Heart left ventricle (tissue), 16 donors: ENCODE measurements at places on chromosomes 11 and 22. TPM values are rescaled to one million over a fixed set of nuclear protein-coding genes. Genes with fewer than 3 reads are reported as not detected.
A peak's percentile ranks its signal among the peaks of the same experiment; 100 is the strongest.

OR10D3 gene
- total RNA-seq, result not detected

DNA sequence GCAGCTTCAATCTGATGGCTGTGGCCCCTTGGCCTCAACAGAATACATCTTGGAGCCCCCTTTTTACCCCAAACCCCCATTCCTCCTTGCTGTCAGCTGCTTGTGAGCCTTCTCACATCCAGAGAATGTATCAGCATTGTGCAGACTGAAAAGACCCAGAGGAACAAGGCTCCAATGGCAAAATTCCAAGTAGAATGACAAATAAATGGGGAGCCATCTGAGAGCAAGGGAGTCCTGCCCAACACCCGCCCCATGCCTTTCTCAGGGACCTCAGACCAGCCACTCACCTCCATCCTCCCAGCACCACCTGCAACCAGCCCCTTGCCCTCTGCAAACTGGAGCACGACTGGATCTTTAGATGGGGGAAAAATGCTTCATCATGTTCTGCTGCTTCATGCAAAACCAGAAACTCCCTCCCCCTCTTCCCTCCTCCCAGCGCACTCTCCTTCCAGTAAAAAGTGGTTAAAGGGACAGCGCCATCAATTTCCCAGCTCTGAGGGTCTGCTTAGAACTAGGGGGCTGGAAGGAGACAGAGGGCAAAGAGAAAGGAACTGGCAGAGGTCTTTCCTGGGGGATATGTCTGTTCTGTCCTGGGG lies 2.2 kb upstream of the NEFH start:
- no peak for DNase-seq
- no peak overlapping the region for H3K4me3 ChIP-seq

DNA sequence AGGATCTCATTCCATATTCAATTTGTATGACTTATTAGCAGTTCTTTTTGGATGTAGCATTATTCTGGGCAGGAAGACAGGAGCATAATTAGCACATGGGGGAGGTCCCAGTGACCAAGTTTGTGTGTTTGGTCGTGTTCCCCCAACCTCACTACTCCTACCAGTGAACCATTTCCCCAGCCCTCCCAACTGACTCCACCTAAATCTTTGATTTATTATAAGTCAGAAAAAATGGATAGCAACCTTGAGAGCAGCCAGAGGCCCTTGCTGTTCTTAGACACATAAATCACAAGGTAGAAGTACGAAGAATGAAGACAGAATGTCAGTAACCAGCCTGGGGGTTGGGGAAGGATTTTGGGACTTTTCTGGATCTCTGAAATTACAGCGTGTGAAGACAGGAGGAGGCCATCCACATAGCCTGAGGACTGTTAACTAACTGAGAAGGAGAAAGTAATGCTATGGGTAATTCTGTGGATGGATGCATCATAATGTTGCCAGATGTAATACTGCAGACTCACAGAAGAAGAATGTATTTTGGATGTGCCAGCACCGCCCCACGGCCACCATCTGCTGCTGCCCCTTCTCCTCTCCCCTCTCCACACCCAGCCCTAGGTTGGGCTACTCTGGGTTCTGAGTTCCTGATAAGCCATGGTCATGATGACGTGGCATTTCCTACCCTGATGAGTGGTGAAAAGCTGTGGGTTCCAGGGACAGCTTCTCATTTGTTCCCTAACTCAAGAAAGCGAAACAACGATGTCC lies 124.3 kb upstream of the TTC12 start:
- no peak overlapping the region for H3K27ac ChIP-seq
- no peak for DNase-seq
- H3K4me3 ChIP-seq, result no peak overlapping the region
- H3K27me3 ChIP-seq, result no peaks in the 10 kb centered on the region
- H3K36me3 ChIP-seq, result no peaks in the 10 kb centered on the region

DNA sequence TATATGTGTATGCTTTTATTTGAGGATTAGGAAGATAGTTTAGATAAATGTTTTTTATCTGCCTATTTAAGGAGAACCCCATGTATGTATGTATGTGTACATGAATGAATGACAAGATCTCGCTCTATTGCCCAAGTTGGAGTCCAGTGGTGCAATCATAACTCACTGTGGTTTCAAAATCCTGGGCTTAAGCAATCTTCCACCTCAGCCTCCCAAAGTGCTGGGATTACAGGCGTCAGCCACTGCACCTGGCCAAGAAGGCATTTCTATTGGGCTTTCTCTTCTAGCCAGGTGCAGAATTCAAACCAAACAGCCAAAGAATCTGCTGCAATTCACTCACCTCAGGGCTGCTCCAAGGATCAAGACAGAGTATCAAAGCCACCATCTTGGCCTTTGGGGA lies 25.5 kb upstream of the DGKZ start:
- no peaks in the 10 kb centered on the region for H3K4me1 ChIP-seq
- no peak overlapping the region for H3K27ac ChIP-seq
- H3K27me3 ChIP-seq, result no peaks in the 10 kb centered on the region
- peaks cover 42% of the 10 kb centered on the region for H3K36me3 ChIP-seq

MYEOV gene
- total RNA-seq, result not detected

CSRP3 gene
- total RNA-seq, result 2,434 TPM

PGA4 gene
- not detected for total RNA-seq

DNA sequence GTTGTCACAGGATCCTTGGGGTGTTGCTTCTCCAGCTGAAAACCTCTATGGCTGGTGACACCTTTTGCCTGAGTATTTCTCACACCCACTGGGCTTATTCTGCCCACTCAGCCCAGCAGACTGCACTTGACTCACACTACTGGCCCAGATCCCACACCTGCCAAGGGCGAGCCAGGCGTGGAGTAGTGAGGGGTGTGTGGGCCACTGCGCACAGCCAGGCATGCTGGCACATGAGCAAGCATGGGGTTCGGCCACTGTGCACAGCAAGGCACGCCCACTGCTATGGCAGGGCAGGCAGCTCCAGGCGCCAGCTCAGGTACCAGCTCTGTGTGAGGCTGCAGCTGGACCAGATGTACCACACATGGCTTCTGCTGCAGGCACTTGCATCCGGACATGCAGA lies 116.5 kb upstream of the MTNR1B start:
- no peaks in the 10 kb centered on the region for H3K36me3 ChIP-seq
- H3K27ac ChIP-seq, result no peak overlapping the region
- peak; percentile 28 for DNase-seq
- no peak overlapping the region for H3K4me3 ChIP-seq

GDPD4 gene
- total RNA-seq, result not detected

- no peak overlapping the region for H3K27ac ChIP-seq
- H3K36me3 ChIP-seq, result no peaks in the 10 kb centered on the region
- H3K4me3 ChIP-seq, result no peak overlapping the region
- no peaks in the 10 kb centered on the region for H3K4me1 ChIP-seq
Observed at GRCh38 chr11:71399341-71399740, 48.9 kb downstream of the DHCR7 start.

DNA sequence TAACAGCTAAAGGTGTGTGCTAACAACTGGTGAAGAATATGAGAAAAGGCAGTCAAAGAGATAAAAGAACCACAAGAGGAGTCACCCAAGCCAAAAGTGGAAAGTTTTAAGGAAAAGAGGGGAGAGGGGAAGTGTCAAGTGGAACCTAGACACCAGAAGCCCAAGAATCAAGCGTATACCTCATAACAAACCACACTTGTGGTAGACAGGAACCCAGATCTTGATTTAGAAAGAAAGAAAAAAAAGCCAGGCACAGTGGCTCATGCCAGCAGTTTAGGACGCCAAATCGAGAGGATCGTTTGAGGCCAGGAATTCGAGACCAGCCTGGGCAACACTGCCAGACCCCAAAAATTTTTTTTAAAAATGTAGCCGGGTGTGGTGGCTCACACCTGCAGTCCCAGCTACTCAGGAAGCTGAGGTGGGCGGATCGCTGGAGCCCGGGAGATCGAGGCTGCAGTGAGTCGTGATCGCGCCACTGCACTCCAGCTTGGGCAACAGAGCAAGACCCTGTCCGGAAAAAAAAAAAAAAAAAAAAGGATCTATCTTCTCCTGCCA lies 877 bp downstream of the SLC25A17 start:
- DNase-seq, result no peak
- peaks cover 13% of the 10 kb centered on the region for H3K36me3 ChIP-seq
- H3K4me3 ChIP-seq, result peak overlapping the region; percentile 71
- H3K4me1 ChIP-seq, result peaks cover 27% of the 10 kb centered on the region

JAML gene
- total RNA-seq, result 1.5 TPM

NCAM1 gene
- total RNA-seq, result 414 TPM

DNA sequence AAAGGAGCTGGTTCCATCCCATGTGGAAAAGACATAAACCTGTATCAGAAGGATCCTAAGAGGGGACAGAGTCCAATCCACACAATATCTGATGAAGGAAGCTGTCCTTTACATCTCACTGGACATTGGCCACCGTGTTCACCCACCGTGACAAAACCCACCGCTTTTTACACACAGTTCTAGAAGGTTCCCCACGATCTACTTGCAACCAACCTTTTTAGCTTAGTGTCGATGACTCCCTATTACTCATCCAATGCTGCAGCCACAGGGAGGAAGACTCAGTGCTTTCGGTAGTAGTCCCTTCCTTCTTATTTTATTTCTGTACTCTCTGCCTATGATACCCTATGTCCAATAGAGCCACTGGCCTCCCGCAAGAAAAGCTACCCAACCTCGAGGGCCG lies 65.4 kb downstream of the MAPK1 start:
- H3K27ac ChIP-seq, result no peak overlapping the region
- H3K4me3 ChIP-seq, result no peak overlapping the region
- H3K36me3 ChIP-seq, result peaks cover 88% of the 10 kb centered on the region
- DNase-seq, result no peak

- no peak overlapping the region for H3K27ac ChIP-seq
- H3K27me3 ChIP-seq, result no peaks in the 10 kb centered on the region
- H3K36me3 ChIP-seq, result no peaks in the 10 kb centered on the region
- DNase-seq, result no peak
- H3K4me1 ChIP-seq, result no peaks in the 10 kb centered on the region
Observed at GRCh38 chr22:27982106-27982505, 63.0 kb upstream of the PITPNB start.

DNA sequence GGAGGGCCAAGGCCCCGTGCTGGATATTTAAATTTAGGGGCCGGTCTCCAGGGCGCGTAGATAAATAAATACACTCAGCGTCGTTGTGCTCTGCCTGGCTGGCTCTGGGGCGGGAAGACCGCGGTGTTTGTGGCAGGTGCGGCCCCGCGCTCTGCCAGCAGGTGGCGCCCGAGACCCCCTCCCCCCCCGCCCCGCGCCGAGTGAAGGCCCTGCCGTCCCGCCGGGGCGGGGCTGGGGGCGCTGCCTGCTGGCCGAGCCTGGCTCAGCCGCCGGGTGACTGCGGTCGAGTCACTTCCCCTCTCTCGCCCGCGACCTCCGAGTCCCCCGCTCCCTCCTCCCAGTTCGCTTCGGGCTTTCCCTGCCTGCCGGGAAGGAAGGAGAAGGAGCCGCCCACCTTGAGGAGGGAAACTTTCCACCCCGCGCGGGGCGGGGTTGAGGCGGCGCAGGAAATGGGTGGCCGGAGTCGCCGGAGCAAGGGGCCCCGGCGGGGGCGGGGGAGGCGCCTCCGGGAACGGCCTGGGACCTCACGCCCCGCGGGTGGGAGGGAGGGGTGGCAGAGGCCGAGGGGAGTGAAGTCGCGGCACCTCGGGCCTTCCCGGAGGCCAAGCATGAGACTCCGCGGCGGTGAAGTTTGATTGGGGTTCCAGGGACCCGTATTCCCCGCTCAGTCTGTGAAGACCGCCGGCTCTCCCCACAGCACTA lies 1.6 kb upstream of the EHBP1L1 start:
- DNase-seq, result peak; percentile 97
- peak overlapping the region; percentile 97 for H3K27ac ChIP-seq
- peaks cover 2% of the 10 kb centered on the region for H3K36me3 ChIP-seq
- peak overlapping the region; percentile 75 for H3K4me3 ChIP-seq
- no peaks in the 10 kb centered on the region for H3K27me3 ChIP-seq
- H3K4me1 ChIP-seq, result peaks cover 46% of the 10 kb centered on the region

GRCh38 chr11:43818220-43818619 lies 62.4 kb upstream of the ALKBH3 start:
- H3K4me3 ChIP-seq, result no peak overlapping the region
- no peak for DNase-seq
- no peak overlapping the region for H3K27ac ChIP-seq
- H3K36me3 ChIP-seq, result peaks cover 30% of the 10 kb centered on the region
- no peaks in the 10 kb centered on the region for H3K27me3 ChIP-seq

B3GAT1 gene
- total RNA-seq, result not detected

- no peaks in the 10 kb centered on the region for H3K36me3 ChIP-seq
- no peak overlapping the region for H3K4me3 ChIP-seq
- no peak for DNase-seq
- peaks cover 29% of the 10 kb centered on the region for H3K4me1 ChIP-seq
- H3K27me3 ChIP-seq, result no peaks in the 10 kb centered on the region
Observed at GRCh38 chr11:2678396-2678795, 21.4 kb downstream of the KCNQ1OT1 start.

AQP11 gene
- 1.2 TPM for total RNA-seq

DNA sequence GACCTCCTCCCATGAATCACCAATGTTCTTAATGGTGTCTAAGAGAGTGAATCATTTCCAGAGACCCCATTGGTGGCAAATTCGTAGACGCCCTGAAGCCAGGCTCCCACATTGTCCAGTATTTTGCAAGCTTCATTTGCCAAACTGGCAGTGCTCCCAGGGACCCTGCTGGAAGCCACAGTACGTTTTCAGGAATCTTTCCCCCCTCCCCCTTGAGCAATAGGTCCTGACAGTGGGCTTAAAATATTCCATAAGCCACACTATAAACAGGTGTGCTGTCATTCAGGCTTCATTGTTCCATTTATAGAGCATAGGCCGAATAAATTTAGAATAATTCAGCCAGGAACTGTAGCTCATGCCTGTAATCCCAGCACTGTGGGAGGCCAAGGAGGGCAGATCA lies 125.3 kb downstream of the MORC2 start:
- DNase-seq, result no peak
- H3K27me3 ChIP-seq, result no peaks in the 10 kb centered on the region
- no peaks in the 10 kb centered on the region for H3K4me1 ChIP-seq
- H3K27ac ChIP-seq, result no peak overlapping the region
- H3K36me3 ChIP-seq, result no peaks in the 10 kb centered on the region

GRCh38 chr11:7534042-7534378 lies 20.2 kb downstream of the PPFIBP2 start:
- H3K27me3 ChIP-seq, result no peaks in the 10 kb centered on the region
- H3K4me3 ChIP-seq, result no peak overlapping the region
- H3K27ac ChIP-seq, result no peak overlapping the region

GRCh38 chr22:36125994-36126531 lies 34.5 kb downstream of the APOL3 start:
- DNase-seq, result no peak
- H3K4me1 ChIP-seq, result no peaks in the 10 kb centered on the region
- no peaks in the 10 kb centered on the region for H3K27me3 ChIP-seq
- H3K27ac ChIP-seq, result no peak overlapping the region

DNA sequence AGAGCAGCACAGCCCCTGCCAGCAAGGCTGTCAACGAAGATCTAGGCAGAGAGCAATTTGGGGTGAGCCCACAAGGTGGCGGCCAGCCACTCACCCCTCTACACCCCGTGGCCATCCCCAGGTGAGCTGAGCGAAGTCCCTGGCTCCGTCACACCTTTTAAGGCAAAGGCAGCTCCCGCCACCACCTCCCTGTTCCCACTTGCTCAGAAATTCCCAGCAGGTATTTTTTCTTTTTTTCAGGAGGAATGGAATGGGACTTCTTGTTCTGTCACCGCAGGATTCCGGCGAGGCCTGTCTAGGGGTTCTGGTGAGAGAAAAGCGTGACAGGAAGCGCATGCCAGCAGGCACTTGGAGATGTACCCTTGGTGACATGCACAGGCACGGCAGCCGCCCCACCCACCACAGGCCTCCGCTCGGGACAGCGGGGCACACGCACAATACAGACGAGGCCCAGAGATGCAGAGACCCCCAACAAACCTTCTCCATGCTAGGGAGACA lies 10.0 kb downstream of the RPL3 start:
- peaks cover 30% of the 10 kb centered on the region for H3K36me3 ChIP-seq
- no peaks in the 10 kb centered on the region for H3K27me3 ChIP-seq
- H3K27ac ChIP-seq, result no peak overlapping the region
- no peak for DNase-seq
- peak overlapping the region; percentile 34 for H3K4me3 ChIP-seq

- no peak for DNase-seq
- no peaks in the 10 kb centered on the region for H3K27me3 ChIP-seq
- no peak overlapping the region for H3K27ac ChIP-seq
- no peaks in the 10 kb centered on the region for H3K36me3 ChIP-seq
Observed at GRCh38 chr11:47938791-47939560, 41.4 kb upstream of the PTPRJ start.
